ENCODE measurements at places on chromosomes 5 and 9.

DNA sequence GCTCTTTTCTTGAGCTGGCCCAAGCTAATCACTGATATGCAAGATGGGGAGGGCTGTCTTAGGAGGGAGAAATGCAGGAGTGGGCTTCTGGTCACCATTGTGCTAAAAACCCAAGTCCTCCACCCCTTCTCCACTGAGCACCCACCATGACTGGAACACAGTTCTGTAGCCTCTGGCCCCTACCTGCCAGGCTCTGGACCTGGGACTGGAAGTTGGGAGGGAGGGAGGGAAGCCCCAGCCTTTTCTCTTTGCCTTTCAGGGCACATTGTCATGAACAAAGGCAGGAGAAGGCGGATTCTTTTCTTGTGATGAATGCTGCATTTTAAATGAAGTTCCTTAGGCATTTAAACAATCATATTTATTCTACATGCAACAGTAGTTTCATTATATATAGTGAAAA, 559.1 kb upstream of the TRPC7 start:
- DNase-seq: no peak

DNA sequence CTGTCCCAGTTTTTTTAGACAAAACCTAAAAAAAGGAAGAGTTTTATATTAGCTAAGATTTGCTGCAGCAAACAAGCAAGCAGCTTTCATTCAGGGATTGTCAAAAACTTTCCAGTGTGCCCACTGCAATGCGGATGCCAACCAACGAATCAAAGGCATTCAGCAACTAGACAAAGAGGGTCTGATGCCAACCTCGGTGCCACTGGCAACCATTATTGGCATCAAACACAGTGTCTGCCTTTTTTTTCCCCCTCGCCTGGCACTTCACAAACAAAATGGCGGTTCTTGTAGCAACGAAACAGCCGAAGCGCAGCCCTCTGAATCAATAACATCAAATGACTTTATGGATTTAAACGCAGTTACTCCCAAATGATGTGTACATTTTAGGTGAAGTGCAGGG, 10.4 kb downstream of the NFIB start:
- DNase-seq: no peak

DNA sequence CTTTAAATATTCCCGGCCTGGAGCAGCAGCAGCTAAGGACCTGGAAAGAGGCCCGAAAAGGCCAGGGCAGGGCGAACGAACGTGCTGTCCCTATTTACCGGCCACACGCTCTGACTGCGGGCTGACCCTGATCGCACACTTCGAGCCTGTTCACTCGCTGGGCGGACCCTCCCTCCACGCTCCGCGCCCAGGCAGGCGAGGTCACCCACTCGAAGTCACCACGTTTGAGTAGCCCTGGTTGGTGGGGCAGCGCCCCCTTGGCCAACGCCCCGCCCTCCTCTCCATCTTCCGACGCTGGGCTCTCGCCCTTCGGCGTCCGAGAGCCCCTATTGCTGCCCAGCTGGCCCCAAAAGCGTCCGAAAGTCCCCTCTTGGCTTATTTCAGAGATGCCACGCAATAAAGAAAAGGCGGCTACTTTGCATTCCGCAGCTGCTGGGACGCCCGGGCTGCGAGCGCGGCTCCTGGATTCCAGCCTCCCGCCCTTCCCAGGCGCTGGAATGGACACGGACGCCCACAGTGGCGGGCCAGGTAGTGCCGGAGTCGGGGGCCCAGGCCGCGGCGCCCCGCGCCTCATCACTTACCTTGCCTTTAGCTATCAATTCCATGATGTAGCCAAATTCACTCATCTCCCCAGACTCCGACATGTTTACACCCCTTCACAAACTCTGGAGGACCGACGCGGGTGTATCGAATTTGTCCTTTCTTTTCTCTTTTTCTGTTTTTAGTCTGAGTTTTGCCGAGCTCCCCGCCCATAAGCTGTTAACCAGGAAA, 9.9 kb upstream of the TRIM36 start:
- no peak for DNase-seq

DNA sequence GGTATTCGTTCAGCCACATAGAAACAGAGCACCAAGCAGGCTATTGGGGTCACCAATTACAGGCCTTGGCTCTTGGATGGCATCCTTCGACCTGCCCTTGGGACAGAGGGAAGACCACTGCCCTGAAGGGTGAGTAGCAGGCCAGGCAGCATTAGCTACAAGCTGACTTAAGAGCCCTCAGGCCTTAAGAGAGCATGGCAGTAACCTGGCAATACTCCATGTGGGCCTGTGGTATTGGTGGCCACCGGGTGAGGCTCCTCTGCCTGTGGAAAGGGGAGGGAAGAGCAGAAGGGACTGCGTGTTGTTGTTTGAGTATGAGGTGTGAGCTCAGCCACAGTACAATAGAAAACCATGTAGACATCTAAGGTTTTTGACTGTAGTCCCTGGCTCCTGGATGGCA, 170.6 kb downstream of the MCTP1 start:
- no peak for DNase-seq

- no peak for DNase-seq
Measured at GRCh38 chr9:16293610-16294009, 576.9 kb downstream of the BNC2 start.

DNA sequence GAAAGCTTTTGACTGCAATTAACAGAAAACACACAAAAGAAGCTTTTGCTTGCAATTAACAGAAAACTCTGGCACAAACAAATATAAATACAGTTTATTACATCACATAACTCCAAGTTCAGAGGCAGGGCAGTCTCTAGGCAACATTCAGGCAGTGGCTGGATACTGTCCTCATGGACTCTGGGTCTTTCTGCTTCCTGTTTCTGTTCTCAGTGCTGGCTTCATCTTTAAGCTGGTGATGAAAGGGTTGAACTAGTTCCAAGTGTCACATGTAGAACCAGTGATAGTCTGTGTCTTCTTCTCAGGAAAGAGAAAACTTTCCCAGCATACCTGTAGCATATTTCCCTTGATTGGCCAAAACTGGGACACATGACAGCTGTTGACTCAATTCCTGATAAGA, 222.6 kb upstream of the GLRA1 start:
- DNase-seq: no peak

DNA sequence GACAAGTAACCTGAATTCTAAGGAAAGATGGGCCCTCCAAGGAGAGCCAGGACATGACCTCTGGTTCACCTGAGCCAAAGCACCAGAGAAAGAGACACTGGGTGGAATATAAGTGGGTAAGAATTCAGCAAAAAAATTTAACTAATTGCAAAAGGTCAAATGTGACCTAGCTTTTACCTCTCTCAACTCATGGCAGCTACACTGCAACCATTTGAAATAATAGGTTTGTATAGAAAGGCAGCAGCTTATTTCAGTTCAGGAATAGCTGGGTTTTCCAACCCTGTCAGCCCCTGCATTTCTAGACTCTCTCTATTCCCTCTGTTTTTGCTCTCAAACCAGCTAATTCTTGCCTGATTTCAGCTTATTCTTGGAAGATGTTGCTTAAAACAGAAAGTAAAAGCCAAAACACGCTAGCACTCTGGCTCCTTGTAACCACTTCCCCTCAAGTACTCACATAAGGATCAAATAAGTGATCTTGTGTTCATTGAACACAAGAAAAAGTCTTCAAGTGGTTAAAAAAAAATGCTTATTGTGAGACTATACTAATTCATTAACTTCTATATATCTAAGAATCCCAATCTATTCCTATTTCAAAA, 101.1 kb upstream of the NR4A3 start:
- no peak for DNase-seq

Data from stimulated activated CD8-positive, alpha-beta memory T cell treated with anti-CD3 and anti-CD28 coated beads, Interleukin-4, amount 100 ng/mL, for 4 hours (primary cell).